NCI-H1417 treated with DMSO at 0.1 percent for 48 hours (cell line): ENCODE measurements at places on chromosomes 3 and 15.

DNA sequence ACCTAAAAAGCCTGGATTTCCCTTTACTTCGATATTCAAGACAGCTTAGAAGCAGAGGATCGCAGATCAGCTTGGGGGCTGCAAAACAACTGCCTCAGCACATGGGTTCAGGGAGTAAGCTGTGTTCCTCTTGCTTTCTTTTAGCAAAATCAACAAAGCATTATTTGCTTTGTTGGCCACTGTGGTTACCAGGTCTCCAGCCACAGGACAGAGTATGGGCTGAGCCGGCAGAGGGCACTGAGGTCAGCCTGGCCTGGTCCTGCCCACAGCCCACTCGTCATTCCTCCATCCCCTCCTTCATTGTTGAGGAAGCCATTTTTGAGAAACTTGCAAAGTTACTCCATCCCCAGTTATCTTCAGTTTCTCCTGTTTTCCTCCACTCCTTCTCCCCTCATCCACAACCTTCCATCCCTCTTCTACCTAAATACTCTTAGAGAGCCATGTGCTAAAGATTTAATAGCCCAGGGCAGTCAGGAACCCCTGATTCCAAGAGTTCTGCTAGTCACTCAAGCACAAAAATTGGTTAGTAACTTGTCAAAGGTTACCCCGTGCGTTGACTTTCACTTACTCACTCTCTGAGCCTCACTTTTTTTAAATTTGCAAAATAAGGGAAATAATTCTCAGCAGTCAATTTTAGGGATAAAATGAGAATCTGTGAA lies 60.0 kb upstream of the HES1 start:
- no peak for DNase-seq

GRCh38 chr15:34941185-34941698 lies 28.3 kb downstream of the AQR start:
- DNase-seq = no peak

- no peak for DNase-seq
These were observed 674.1 kb downstream of the CADM2 start for GRCh38 chr3:85632921-85633320.

DNA sequence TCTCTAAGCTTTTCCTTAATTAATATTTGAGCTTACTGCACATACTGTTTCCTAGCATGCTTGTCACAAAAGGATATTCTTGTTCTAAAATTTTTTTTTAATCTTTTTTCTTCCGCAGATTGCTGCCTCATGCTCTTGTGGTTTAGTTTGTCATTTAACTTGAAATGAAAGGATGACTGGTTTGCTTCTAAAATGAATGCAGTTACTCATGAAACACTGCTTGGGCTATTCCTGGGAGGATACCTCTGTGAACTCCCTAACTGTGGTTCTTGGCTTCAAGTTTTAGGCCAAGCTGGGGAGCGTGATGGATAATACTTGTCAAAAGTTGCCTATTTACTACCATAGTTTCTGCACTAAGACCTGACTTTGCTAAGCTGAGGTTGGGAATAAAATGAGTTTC lies 64.0 kb downstream of the USP13 start:
- DNase-seq = no peak

- no peak for DNase-seq
These were observed 422.3 kb upstream of the ROBO1 start for GRCh38 chr3:80190051-80190450.

DNA sequence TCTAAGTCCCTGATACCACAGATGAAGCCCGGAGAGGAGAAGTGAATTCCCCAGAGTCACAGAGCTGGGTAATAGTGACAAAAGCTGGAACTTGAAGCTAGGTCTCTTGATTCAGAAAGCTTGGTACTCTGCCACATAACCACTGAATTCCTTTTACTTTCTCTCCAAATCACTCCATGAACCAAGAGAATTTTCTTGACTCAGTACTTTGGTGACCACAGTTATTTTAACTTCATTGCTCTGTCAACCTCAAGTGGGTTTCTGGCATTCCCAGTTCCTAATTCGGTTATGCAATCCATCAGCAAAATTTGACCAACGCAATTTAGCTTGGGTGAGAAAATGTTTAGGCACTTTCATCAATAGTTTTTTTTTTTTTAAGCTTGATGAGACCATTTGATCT lies 61.0 kb upstream of the PPARG start:
- DNase-seq = no peak

- DNase-seq = no peak
These were observed 6.9 kb downstream of the C15orf62 start for GRCh38 chr15:40776537-40777141.

GRCh38 chr15:29688506-29689286 lies 133.6 kb downstream of the TJP1 start:
- DNase-seq = no peak

DNA sequence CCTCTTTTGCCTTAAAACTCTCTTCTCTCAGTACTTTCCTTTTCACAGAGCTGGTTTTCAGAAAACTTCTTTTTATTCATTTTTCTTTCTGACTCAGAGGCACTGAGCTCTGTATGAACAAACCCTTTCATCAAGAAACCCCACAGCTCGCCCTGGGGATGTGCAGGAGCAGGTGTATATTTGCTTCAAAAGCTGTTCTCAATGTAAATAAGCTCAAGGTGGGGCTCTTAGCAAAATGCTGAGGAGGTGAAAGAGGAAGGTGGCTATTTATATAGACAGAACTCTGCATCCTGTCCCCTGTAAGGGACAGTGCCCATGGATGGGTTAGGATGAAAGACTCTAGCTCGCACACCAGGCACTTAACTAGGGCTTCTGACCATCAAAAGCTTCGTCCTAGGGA lies 302.0 kb downstream of the WDR72 start:
- no peak for DNase-seq

DNA sequence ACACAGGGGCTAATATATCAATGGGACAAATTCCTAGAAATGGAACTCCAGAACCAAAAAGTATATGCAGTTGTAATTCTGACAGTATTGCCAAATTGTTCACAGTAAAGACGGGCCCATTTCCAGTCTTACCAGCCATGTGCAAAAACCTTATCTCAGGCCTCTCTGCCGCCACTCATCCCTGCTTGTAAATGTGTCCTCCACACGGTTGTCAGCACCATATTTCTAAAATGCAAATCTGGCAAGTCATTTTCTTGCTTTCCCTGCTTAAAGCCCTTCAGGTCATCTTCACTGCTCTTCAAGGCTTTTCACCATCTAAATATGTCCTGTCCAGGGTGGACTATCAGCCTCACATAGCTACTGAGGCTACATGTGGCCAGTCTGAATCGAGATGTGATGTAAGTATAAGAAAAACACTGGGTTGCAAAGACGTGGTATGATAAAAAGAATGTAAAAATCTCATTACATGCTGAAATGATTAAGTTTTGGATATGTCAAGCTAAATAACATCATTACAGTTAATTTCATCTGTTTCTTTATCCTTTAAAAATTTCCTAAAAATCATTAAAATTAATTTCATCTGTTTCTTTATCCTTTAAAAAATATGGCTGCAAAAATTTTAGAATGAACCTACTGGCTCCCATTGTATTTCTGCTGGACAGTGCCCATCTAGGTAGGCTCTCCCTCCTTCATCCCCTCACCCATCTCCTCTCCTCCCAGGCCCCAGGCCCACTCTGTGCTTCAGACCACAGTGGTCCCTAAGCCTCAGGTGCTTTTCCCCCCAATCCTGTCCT lies 980 bp downstream of the PARP9 start:
- DNase-seq = no peak

DNA sequence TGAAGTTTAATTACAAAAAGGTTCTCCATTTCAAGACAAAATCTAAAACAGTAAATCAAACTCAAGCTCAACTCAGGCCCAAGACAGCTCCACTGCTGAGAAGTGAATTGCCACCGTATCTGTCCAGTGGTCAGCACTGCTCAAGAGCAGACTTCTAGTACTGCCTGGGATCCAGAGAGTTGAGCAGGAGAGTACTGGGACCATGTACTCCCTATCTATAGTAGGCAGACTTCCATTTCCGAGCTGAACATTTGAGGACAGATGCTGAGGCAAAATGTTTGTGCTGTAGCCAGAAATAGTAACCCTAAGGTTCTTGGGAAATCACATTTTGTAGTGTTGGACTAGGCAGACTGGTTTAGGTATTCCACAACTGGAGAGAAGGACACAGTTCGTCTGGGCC lies 44.1 kb downstream of the MRPL3 start:
- no peak for DNase-seq

DNA sequence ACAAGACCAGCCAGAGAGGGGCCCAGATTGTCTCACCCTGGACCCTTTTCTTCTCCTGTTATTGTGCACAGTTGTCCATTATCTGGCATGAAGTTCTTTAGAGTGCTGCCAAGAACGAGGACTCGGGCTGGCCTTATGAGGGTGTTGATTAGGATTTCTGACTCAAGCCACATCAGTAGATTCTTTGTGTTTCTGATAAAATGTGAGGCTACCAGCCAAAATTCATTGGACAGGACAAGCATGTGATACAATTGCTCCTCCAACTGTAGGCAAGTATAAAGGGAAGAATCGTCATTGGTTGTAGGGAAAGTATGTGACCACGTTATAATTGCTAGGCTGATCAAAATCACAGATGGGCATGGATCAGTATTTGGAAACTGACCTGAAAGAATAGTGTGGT lies 99.2 kb upstream of the TMC3 start:
- DNase-seq = no peak

GRCh38 chr3:18657858-18658820 lies 233.0 kb upstream of the SATB1 start:
- no peak for DNase-seq

- DNase-seq = no peak
These were observed 279.7 kb downstream of the PYDC2 start for GRCh38 chr3:191740712-191741111.

DNA sequence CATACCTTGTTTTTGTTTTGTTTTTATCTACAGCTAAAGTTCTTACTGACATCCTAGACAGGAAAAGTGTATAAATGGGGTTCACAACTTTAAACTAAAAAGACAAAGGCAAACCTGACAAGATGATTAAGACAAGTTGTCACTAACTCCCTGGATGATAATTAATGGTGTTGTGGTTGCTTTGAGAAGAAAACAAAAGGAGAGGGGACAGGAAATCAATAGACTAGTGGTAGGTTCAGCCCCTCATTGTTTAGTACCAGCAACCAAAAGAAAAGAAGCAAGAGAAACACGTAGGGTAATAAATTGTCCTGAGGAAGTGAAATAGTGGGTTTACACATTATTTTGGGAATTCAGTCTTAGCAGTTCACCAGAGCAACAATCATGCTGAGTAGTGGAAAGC lies 78.8 kb downstream of the BFSP2 start:
- DNase-seq = peak; percentile 58

- no peak for DNase-seq
These were observed 30.6 kb upstream of the OR5H6 start for GRCh38 chr3:98233468-98233867.

- DNase-seq = no peak
These were observed 455 bp upstream of the SNAP23 start for GRCh38 chr15:42494998-42495360.

- no peak for DNase-seq
These were observed 85.4 kb upstream of the CHRM5 start for GRCh38 chr15:33882921-33883320.

DNA sequence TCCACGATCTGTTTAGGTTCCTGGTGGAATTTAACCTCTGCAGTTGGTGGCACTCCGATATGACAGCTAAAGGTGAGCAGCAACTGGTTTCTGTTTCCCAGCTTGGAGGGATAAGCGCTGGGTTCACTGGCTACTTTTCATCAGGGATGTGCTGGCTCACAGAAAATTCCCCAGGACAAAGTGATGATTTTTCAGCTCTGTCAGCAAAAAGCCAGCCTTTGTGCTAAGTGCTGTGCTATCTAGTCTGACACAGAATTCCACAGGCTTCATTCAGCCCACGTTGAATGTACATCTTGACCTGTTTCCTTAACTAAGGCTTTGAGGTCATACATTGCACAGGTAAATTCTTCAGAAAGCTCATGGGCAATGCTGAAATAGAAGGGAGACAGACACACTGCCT lies 81.5 kb upstream of the LRTM1 start:
- no peak for DNase-seq

GRCh38 chr3:126999383-126999782 lies 16.5 kb downstream of the PLXNA1 start:
- no peak for DNase-seq

- DNase-seq = no peak
These were observed 736.3 kb upstream of the ARRDC4 start for GRCh38 chr15:97224191-97224641.

DNA sequence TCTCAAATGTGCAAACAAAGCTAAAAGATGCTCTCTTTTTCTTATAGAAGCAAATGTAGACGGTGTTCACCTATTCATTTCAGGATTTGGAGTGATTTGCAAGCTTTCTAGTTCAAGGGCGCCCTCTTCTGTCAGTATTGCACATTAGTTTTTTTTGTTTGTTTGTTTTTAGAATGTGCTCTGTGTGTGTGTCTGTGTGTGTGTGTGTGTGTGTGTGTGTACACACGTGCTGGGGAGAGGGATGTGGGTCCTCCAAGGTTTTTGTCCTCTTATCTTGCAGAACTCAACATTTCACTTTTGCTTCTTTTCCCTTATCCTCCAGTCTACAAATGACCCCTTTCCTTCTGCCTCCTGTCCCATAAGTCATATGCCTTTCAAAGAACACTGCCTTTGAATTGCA lies 23.5 kb downstream of the DNAH1 start:
- DNase-seq = peak; percentile 15

DNA sequence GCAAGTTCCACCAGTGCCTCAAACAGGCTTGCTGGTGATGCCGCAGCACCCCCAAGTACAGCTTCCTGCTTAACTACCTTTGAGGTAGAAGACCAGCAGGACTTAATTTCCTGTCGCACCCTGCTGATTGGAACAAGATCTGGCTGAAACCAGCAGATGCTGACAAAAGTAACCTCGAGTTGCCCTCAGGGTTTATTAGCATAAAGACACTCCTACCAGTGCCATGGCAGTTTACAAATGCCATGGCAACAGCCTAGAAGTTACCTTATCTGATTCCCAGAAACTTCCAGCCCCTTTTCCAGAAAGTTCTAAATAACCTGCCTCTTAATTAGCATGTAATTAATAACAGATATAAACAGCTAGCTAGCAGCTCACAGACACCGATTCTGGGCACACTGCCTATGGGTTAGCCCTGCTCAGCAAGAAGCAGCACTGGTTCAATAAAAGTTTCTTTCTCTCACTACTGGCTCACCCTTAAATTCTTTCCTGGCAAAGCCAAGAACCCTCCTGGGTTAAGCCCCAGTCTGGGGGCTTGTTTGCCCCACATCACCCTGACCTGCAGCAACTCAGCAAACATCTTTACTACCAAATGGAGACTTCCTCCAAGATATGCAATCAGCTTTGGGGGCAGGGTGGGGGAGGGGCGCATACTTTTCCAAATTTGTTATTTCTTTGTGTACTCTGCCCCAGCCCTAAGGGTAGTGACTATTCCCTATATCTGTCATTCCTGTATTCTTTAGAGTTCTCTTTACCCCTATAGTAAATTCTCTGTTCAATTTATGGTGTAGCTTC lies 54.2 kb downstream of the MAP4 start:
- no peak for DNase-seq

- DNase-seq = no peak
These were observed 43.7 kb downstream of the SLC12A8 start for GRCh38 chr3:125168711-125169393.

GRCh38 chr15:40006646-40007045 lies 32.3 kb downstream of the SRP14 start:
- no peak for DNase-seq

GRCh38 chr3:25520926-25521559 lies 93.0 kb downstream of the RARB start:
- DNase-seq = no peak
